Stimulated activated CD8-positive, alpha-beta memory T cell treated with anti-CD3 and anti-CD28 coated beads, Interleukin-12 subunit alpha, Interleukin-12 subunit beta, amount 100 ng/mL, for 1 hour (primary cell): ENCODE measurements at places on chromosomes 2 and 18.

DNA sequence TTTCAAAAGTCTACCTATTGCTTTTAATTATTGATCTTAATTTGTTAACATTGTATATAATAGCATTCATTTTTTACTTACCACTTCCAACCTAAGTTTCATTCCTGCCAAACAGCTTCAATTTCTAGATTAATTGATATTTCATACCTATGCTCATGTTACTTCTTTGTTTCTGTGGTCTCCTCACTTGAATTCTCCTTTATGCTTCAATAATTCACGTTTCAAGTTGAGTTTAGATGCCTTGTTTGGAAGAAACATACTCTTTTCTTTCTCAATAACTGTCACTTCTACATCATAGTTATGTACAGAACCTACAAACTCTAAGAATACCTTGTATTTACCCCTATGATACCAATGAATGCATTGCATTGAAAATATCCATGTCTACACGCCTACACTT is 862.2 kb upstream of the LRATD1 start:
- DNase-seq, result no peak

GRCh38 chr2:146990311-146991054 is 854.3 kb upstream of the ACVR2A start:
- DNase-seq, result no peak

- no peak for DNase-seq
Observed at GRCh38 chr2:9336241-9336575, 87.1 kb downstream of the ITGB1BP1 start.

GRCh38 chr2:189152483-189152882 is 27.1 kb downstream of the COL5A2 start:
- DNase-seq, result no peak

DNA sequence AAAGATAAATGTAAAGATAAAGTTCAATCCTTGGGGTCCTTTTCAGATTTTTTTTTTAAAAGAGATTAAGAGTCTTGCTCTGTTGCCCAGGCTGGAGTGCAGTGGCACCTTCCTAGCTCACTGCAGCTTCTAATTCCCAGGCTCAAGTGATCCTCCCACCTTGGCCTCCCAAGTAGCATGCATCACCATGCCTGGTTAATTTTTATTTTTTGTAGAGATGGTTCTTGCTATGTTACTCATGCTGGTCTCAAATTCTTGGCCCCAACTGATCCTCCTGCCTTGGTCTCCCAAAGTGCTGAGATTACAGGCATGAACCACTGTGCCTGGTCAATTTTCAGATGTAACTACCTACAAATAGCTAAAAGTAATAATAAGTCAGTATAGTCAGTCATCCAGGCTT is 21.1 kb downstream of the NFE2L2 start:
- no peak for DNase-seq

DNA sequence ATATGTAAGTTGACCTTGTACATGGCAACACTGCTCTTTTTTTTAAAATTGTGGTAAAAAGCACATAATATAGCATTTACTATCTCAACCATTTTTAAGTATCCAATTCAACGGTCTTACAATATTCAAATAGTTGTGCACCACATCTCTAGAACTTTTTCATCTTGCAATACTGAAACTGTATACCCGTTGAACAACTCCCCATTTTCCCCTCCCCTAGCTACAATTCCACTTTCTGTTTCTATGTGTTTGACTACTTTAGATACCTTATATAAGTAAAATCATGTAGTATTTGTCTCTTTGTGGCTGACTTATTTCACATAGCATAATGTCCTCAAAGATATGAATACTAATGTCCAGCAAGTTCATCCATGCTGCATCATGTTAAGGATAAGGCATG is 452.1 kb downstream of the TXNL1 start:
- no peak for DNase-seq

GRCh38 chr2:70045405-70045804 is 41.9 kb upstream of the PCBP1 start:
- DNase-seq, result no peak

- DNase-seq, result no peak
Observed at GRCh38 chr2:135782231-135782630, 40.6 kb downstream of the UBXN4 start.

DNA sequence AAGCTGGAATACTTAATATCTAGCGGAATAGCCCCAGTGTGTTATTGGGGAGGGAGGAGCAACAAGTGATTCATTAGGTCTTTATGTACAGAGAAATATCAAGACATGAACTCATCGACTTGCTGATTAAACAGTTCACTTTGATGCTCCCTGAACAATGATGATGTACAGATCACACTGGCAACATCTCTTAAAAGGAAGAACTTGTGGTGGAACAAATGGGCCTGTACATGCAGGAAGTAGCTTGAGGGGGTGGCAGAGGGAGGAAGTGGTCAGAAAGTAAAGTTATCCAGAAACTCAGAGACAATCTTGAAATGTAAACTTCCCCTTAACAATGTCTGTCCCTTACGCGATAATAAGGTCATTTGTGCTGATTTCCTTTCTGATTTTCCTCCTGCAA is 90.5 kb downstream of the NXPH2 start:
- no peak for DNase-seq

DNA sequence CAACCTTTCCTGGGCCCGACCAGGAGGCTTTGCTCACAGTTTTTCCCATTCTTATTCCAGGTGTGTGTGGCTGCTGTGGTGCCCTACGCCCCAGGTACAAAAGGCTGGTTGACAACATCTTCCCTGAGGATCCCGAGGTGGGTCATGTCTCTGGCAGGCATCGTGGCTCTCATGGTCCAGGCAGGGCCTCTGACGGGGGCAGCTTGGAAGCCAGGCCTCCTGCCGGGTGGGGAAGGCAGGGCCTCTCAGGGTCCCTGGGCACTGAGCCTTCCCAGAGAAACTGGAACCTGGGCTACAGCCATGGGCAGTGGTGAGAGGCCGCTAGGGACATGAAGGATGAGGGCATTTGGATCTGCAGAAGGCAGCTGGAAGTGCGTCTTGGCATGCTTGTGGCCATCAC is 49.4 kb downstream of the EFR3B start:
- DNase-seq, result no peak

DNA sequence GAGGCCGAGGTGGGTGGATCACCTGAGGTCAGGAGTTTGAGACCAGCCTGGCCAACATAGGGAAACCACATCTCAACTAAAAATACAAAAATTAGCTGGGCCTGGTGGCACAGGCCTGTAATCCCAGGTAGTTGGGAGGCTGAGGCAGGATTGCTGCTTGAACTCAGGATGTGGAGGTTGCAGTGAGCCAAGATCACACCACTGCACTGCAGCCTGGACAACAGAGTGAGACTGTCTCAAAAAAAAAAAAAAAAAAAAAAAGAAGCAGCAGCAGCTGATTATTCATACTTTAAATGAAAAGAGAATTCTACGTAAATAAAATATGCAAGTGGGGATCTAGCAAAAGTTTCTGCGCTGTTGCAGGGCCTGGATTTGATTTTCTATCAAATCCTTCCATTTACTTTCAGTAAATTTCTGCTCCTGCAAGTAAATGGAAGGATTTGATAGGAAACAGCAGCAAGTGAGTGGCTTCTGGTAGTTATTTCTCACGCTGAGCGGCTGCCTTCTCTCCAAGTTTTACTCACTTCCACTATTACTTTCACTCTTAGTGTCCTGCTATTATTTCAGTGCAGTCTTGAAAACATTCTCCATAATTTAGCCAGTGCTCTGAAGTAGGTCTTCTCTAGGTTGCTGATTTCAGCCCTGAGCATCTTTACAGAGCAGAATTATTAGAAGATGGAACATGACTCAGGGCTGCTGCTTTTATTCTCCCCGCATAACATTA is 68.4 kb downstream of the SLC16A14 start:
- no peak for DNase-seq

DNA sequence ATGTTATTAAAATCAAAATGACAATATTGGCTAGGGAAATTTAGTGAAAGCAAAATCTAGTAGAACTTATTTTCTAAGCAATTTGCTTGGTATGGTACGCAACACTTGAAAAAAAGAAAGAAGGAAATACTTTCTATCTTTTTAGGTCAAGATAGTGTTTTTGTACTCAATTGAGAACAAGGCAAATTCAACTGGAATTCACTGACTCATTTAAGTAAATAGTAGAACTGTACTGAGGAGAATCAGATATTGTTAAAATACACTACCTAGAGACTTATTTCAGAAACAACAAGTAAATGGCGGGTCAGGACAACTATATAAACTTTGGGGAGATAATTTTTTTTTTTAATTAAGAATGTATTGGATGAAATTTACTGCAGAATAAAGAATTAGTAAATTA is 18.9 kb downstream of the ZRANB3 start:
- DNase-seq, result no peak

- DNase-seq, result no peak
Observed at GRCh38 chr2:73156539-73157124, 43.9 kb upstream of the RAB11FIP5 start.

- no peak for DNase-seq
Observed at GRCh38 chr2:20439193-20439475, 7.7 kb upstream of the RHOB start.

- no peak for DNase-seq
Observed at GRCh38 chr2:68189991-68190784, 32.5 kb downstream of the PNO1 start.

DNA sequence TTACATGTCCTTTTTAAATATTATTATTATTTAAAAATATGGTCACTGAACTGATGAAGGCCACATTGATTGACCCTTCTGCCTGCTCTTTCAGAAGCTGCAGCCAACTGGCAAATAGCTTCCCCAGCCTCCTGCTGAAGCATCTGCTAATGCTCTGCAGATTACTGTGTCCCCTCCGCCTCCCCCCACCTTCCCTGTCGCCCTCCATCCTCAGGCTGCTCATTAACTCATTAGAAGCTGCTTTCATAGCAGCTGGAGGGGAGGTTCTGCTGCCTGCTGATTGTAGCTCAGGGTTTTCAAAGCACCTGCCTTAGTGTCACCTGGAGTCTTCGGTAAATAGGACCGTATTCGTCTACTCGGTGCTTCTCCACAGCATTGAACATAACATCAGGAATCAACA is 24.8 kb upstream of the LMAN1 start:
- no peak for DNase-seq

GRCh38 chr2:159944874-159945273 is 117.5 kb downstream of the PLA2R1 start:
- DNase-seq, result no peak

GRCh38 chr2:218979846-218980734 is 4.9 kb downstream of the FEV start:
- DNase-seq, result peak; percentile 73

DNA sequence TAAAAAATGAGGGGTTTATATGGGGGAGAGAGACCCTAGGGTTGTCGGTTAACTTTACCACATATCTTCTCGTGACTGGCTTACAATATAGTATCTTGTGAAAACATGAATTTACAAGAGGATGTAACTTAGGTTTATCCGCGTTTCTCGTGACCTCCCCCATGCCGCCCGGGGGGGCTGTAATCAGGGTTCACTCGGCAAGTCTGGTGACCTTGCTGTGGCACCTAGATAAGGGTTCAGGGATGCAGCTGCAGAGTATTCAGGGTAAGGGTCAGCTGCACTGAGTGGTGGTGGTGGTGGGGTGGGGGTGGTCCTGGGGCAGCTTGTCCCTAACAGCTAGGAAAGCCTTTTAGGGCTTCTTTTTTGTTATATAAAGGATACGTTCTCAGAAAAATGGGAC is 112.3 kb downstream of the LYPD1 start:
- DNase-seq, result no peak

DNA sequence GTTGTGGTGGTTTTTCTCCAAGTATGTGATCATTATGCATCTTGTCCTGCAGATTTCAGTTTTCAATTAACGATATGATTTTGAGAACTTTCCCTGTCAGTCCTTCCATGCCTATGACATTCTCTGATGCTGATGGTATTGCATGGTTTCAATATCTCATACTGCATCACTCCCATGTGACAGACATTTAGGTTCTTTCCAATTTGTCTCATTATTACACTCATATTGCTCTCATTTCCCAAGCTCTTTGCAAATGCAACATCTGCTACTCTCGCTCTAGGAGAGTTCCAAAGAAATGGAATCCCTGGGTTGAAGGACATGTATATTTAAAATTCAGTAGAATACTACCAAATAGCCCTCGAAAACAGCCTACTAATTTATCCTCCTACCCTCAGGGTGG is 125.5 kb downstream of the MARCHF4 start:
- no peak for DNase-seq

- no peak for DNase-seq
Observed at GRCh38 chr2:188824125-188824524, 150.0 kb upstream of the COL3A1 start.

DNA sequence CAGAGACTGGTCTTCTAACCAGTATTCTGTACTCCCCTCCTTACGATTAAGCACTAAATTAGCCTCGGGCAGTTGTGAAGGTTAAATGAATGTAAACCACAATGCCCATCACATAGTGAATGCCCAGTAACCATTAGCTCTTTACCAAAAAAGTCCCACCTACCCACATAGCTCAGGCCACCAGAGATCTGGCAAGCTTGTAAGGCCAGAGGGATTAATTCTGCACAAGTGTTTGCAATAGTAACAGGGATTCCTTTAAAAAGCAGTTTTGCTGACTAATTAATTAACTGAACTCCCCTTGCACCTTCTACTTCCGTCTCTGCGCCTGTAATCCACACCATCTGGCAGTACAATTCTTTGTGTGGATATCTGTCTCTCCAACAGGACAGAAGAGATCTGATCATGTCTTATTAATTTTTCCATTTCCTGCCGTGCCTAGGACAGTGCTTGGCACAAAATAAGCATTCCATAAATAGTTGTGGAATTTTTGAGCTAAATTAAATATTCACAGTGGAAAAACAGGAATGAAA is 36.2 kb upstream of the IGFBP2 start:
- no peak for DNase-seq

DNA sequence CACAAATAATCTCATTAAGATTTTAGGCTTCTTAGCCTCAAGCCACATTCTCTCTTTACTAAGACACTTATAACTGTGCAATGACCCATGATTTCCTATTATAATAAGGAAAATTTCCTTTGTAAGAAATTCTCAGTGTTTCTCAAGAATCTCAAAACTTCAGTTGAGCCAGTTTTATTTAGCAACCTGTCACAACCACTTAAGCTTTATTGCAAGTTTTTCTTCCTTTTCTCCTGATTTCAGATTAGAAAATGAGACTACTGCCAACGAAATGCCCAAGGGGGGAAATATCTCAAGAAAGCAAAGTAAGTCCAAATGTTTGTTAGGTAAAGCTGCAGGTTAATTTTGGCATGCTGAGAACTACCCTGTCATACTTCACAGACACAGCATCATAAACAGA is 178.5 kb downstream of the THADA start:
- no peak for DNase-seq

DNA sequence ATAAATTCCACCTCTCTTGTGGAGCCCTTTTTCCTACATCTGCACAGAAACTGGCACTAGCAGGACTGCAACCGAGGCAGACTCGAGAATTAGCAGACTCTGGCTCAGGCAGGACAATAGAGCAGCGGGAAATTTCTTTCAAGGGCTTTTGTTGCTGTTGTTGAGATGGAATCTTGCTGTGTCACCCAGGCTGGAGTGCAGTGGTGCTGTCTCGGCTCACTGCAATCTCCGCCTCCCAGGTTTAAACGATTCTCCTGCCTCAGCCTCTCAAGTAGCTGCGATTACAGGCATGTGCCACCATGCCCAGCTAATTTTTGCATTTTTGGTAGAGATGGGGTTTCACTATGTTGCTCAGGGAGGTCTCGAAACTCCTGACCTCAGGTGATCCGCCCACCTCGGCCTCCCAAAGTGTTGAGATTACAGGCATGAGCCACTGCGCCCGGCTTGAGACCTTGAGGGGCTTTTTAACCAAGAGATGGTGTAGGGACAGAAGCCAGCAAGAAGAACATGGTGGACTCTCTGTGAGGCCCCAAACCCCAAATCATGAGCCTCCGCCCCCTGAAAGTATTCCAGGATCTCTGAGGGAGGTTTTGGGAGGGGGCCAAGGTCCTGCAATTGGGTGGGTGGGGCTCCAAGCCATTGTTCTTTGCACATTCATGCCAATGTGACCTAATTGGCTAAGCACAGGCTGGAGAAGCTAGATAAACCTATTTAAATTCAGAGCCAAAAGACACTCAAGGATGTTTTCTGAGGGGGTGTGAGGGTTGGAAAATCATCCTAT is 68.4 kb upstream of the MSH2 start:
- no peak for DNase-seq
